ENCODE measurements at places on chromosomes 11 and 22.

DNA sequence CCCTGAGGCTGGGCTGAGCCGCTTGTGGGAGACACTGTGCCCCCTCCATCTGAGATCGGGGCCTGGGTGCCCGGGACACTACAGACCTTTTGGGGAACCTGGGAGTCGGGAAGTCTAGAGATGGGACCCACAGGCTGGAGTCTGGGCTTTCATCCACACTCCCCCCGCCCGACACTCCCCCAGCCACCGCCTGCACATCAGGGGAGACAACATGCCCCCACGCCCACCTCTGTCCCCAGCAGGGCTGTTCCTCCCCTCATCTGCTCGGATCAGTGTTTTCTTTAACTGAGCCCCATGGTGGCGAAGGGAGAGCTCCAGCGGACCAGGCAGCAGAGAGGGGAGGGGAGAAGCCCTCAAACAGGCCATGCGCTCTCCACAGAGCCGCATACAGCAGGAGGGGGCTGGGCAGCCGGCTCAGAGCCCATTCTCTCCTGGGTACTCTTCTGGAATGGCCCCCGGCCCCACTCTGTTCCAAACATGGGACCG lies 174.7 kb downstream of the IGLL1 start:
- no peak for DNase-seq

DNA sequence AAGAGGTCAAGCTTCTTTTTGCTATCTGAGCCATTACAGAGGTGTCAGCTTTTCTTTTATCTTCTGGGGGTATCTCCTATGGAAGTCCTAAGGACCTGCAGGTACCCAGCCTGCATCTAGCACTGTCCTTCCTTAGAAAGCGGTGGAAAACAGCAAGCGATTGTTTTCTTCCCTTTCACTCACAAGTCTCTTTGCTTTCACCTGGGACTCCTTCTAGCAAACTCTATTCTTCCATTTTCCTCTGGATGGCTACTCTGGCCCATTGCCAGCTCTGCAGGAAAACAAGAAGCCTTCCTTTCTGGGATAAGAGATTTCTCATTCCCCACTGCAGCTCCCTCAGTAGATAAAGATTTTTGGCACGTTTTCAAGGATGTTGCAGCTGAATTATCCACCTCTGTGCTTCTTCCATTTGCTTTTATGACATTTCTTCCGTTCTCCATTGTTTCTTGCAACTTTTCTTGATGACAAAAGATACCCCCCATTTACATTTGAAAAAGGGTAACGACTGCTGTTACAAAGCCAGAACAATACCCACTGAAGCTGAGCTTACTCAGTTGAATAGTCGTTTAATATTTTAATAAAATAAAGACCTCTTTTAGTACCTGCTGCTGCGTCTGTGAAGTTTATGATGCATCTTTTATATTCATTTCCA lies 40.2 kb upstream of the BDNF start:
- no peak for DNase-seq

GRCh38 chr11:15764948-15765347 lies 591.4 kb downstream of the SOX6 start:
- DNase-seq, result no peak

DNA sequence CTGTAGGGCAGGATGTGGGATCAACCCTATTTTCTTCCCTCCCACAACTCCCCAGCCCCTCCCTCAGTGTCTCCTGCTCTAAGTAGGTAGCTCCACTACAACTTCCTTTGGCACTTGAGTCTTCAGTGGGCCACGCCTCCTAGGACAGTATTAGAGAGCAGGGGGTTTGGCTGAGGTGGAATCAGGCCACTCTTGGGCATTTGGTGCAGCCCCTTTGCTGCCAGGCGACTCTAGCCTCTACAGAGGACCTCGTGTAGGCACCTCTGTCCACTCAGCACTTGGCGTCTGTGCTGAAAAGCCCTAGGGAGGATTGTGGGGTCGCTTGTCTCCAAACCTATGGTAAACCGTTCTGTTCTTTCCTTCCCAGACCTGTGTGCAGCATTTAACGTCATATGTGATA lies 2.7 kb downstream of the FADD start:
- DNase-seq, result no peak

Measured in stimulated activated CD4-positive, alpha-beta T cell treated with anti-CD3 and anti-CD28 coated beads, Interleukin-1b, Interleukin-23, amount 100 ng/mL, for 24 hours (primary cell).